ENCODE measurements at places on chromosomes 3 and 15.
A peak's percentile ranks its signal among the peaks of the same experiment; 100 is the strongest.

DNA sequence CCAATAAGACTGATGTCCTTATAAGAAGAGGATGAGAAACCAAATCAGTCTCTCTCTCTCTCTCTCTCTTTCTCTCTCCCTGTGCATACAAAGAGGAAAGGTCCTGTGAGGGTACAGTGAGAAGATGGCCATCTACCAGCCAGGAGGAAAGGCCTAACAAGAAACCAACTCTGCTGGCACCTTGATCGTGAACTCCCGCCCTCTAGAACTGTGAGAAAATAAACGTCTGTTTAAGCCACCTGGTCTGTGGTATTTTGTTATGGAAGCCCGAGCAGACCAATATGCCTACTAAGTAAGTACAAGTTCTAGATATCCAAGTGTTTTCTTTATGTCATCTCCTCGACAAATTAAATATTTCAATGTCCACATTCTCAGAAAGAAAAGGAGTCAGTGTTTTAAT lies 44.9 kb upstream of the TMC3 start:
- no peak for DNase-seq

GRCh38 chr3:112742934-112743333 lies 102.0 kb upstream of the CCDC80 start:
- no peak for DNase-seq

DNA sequence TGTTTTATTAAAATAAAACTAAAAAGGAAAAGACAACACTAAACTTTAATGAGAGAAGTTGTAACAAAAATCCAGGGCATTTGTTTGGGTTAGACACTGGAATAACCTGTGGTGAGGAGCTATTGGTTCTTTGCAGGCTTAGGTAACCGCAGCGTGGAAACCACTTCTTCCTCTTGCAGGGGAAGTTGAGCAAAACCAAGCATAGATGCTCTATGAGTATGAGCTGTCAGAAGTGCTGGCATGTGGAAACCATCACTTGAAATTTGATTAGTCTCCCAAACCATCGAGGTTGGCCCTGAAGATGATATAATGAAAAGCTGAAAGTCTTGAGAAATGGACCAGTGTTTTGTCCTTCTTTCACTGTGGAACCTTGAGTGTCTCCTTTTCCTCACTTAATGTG lies 127.1 kb upstream of the RBMS3 start:
- no peak for DNase-seq

DNA sequence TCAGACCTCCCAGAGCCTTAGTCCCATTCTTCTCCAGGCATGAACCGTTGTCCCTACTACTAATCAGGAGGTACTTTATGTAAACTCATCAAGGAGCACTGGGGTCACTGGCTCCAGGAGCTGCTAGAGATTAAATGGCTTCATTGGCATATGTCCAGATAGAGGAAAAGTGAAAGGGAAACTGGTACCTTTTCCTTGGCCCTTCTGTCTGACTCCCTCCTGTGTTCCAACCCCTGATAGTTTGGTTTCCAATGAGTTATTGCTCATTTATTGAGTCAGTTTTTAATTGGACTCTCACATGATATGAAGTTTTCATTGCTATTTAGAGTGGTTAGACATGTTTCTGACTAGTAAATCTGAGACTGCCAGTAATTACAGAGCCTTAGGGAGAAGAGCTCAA lies 130.5 kb upstream of the BFSP2 start:
- DNase-seq, result no peak

- DNase-seq, result no peak
These were observed 1.2 kb downstream of the SNX22 start for GRCh38 chr15:64152507-64153387.

GRCh38 chr3:131812433-131812832 lies 222.4 kb downstream of the CPNE4 start:
- peak; percentile 14 for DNase-seq

DNA sequence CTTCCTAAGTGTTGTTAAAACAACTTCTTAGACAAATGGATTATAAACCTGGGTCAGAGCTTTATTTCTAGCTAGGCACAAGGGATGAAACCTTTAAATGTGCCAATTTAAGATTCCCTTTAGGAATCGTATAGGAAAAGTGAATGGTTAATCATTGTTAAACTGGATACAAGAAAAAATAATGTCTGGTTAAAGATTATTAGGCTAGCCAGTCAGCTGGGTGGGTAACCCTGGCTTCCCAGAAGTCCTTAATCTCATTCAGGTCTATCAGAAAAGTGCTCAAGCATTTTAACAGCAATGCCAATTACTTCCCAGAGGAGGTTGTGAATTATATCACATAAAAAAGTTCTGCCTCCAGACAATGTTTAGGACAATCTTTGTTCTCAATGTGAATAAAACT lies 37.6 kb downstream of the NANOGP8 start:
- no peak for DNase-seq

GRCh38 chr15:41022487-41023090 lies 69.3 kb downstream of the CHAC1 start:
- DNase-seq, result no peak

GRCh38 chr15:22888120-22888859 lies 49.8 kb downstream of the NIPA2 start:
- peak; percentile 71 for DNase-seq

- peak; percentile 61 for DNase-seq
These were observed 8.0 kb upstream of the THRB start for GRCh38 chr3:24502690-24503089.

- DNase-seq, result no peak
These were observed 316.9 kb upstream of the TLE3 start for GRCh38 chr15:70414626-70415025.

- DNase-seq, result no peak
These were observed 399.9 kb upstream of the CBLB start for GRCh38 chr3:106268696-106269095.

DNA sequence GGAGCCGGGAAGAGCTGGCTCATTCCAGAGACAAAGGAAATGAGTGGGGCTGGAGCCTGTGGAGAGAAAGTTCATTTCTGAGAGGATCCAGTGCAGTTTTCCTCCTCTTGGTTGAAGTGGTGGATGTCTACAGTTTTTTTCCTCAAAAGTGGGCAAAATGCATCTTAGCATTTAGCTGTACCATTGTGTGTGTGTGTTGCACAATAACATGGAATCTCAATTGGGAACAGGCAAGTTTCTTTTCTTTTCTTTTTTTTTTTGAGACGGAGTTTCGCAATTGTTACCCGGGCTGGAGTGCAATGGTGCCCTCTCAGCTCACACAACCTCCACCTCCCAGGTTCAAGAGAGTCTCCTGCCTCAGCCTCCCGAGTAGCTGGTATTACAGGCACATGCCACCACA lies 101.5 kb upstream of the UBE2E1 start:
- DNase-seq, result no peak

DNA sequence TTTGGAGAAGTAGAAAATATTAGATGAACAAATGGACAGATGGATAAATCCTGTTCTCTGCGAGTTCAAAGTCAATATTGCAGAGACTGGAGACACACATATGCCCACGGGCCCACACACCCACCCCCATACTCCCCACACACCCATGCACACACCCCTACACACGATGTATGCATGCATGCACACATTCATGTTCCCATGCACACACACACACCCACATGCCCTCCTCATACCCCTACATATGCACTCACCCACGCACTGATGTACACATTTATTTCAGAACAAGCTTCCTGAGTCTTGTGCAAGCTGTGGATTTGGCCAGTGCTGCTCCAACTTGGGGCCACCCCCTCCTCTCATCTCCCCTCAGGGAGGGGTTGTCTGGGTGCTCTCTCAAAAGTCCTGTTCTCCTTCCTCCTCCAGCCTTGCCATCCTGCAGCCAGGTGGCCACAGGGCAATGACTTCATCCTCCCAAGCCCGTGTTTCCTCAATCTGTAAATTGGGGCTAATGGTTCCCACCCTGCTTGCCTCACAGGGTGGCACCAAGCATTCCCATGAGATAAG lies 16.4 kb downstream of the MAPKAPK3 start:
- no peak for DNase-seq

GRCh38 chr15:32981536-32981935 lies 213.0 kb downstream of the FMN1 start:
- no peak for DNase-seq

DNA sequence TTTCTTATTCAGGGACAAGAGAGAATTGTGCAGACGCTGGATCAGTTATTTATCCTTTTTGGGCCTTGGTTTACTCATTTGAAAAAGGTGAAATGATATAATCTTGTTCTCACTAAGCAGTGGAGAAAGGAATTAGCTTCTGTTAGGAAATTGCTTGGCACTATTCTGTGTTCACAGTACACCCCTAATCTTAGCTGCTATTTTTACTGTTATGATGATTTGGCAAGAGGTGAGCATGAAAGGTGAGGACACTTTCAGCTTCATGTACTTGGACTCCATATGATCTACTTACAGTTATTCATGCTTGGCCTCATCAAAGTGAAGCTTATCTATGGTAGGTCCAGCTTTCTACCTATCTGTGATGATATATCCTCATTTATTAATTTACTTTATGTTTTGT lies 280.6 kb downstream of the EBLN2 start:
- DNase-seq, result no peak

DNA sequence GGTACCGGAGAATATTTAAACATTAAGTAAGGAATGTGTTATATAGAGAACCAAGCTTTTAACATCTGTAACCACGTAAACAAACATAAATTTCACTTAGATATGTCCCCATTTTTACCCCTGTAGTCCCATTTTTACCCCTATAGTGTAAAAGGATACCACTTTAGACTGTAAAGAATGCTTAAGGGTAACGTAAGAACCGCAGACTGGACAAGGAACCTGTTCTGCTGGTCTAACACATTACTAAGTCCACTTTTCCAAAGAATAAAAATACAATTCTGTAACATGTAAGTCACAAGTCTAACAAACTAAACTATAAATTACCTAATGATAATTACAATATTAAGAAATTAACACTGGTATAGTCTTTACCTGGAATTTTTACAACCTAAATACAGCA lies 2.9 kb downstream of the SLC12A6 start:
- no peak for DNase-seq

DNA sequence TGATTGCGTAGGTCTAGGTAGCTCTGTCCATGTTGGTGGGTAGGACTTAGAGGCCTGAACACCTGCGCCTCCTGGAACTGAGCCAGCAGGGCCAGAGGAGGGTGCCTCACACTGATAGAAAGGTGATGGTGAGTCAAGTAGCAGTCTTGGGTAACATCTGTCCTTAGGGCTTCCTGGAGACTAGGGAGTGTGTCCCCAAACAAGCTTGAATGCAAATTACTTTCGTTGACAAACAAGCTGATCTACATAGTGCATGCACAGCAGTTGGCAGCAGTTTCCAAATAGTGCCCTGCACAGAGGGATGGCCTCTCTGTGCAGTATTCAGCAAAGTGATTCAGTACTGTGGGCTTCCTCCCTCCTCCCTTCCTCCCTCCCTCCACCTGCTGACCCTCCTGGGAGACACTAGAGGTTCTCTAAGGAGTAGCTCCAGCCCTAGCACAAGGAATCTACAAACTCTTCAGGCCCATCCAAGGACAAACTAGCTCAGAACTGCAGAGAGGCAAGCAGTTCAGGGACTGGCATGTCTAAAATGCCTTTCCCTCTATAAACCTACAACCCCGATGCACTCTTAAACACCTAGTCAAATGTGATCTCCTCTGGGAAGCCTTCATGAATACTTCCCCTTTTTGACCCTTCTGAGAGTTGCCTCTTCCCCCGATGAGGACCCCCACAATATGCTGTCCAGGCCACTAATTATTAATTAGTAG lies 61.0 kb downstream of the TLE3 start:
- no peak for DNase-seq

DNA sequence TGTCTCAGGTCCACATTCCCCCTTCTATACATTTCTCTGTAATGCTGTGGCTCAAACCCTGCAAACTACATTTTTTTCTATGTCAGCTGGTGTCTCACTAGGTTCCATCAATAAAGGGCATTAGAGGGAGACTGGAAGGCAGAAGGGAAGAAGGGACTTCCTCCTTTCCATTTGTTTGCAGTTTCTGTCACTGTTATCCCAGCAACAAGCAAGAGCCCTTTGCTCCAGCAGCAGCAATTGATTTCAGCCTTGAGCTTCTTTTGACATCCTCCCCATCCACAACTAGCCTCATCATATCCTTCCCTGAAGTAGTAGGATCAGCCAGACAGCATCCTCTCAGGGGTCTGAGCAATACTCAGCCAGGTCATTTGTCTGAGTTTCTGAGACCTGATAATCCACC lies 5.3 kb upstream of the NCK1 start:
- no peak for DNase-seq

GRCh38 chr3:29186131-29186599 lies 94.7 kb upstream of the RBMS3 start:
- peak; percentile 39 for DNase-seq

GRCh38 chr3:149442851-149443544 lies 31.5 kb upstream of the TM4SF4 start:
- peak; percentile 52 for DNase-seq

GRCh38 chr15:62601777-62602545 lies 436.9 kb upstream of the C2CD4B start:
- no peak for DNase-seq

DNA sequence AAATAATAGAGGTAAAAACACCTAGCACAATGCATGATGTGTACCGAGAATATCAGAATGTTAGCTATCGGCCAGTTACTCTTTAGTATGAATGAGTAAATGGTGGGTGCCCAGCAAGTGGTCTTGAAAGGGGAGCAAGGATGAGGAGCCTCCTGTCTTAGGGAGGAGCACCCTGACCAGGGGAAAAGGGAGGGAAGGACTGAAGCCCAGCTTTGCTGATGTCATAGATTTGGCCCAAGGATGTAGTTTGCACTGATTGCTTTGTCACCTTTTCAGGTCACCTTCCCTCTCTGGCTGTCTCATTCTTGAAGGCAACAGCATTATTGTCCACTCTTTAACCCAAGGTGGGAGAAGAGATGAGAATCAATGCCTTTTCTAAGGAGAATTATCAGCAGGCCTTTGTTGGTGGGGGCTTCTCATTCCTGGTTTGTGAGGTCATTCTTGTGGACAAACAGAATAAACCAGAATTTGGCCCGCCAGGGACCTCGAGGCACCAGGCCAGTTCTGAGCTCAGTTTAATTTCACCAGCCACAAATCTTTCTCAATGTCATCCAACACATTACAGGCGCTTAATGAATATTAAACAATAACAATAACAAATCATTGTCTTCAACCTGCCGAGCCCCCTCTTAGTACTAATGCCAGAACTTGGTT lies 231.3 kb downstream of the VPS13C start:
- no peak for DNase-seq

DNA sequence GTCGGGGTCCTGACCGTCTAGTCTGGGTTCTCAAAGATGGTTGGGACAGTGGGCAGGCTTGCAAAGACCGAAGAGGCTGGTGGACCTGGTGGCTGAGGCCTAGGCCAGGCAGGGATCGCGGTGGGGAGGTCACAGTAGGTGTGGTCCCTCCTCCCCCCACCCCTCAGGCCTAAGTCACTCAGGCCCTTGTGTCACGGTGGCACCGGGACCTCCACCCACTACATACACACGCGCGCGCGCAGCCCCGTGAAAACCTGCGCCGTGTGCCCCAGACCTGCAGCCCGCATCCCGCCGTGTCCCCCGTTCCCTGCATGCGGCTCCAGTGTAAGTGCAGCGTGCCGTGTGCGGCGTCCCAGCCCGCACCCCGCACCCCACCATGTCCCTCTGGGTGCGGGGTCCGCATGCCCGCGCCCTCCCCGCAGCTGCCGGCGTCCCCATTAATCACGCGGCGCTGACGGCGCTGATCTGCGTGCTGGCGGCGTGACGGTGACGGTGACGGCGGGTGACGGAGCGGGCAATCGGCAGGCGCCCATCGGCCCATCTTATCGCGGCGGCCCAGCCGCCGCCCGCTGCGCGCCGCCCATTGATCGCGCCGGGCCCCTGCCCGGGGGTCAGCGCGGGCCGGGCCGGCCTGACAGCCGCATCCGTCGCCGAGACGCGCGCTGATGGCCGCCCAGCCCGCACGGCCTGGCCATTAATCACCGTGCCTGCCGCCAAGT lies 24.4 kb downstream of the SEC61A1 start:
- DNase-seq, result no peak

- no peak for DNase-seq
These were observed 67.3 kb downstream of the PPARG start for GRCh38 chr3:12356175-12356574.

Measured in epithelial cell of prostate (primary cell).